ENCODE measurements at places on chromosomes 11 and 22. TPM values are rescaled to one million over a fixed set of nuclear protein-coding genes. Genes with fewer than 3 reads are reported as not detected.

- H3K27ac ChIP-seq = no peak overlapping the region
- no peaks in the 10 kb centered on the region for H3K4me1 ChIP-seq
- DNase-seq = no peak
- H3K36me3 ChIP-seq = peaks cover 23% of the 10 kb centered on the region
- H3K4me3 ChIP-seq = no peak overlapping the region
Observed at GRCh38 chr22:50141462-50141861, 29.1 kb upstream of the PANX2 start.

DNA sequence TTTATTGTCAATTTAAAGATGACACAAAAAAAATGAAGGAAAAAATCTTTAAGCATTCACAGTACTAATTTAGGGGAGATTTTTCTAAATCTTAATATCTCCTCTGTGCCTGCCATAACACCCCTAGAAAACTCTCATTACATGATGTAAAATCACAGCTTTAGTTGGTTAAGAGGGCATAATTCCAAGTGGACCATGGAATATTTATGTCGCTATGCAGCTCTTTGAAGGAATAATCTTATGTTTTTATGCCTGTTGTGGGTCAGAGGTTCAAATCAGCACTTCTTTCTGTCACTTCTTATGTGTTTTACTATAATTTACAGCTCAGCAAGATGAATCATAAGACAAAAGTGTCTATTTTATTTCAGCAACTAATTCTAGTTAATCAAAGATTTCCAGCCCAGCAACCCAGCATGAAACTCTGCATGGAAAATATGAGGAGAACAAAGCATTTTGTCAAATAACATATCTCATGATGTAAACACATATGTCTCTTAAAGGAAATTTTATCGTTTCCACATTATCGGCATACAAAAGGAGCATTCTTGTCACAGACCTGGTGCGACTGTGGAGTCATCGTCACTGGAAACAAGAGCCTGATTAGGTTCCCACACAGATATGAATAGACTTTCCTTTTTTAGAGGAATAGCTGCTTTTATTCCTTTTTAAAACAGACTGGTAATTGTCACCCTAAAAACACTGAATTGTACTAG, 274.8 kb downstream of the SOX6 start:
- H3K4me1 ChIP-seq = no peaks in the 10 kb centered on the region
- no peak overlapping the region for H3K27ac ChIP-seq
- H3K4me3 ChIP-seq = no peak overlapping the region
- H3K36me3 ChIP-seq = no peaks in the 10 kb centered on the region
- DNase-seq = no peak

The MAPK12 gene
- polyA plus RNA-seq = 90.2 TPM

GRCh38 chr11:72069787-72070251, 10.5 kb downstream of the NUMA1 start:
- H3K27ac ChIP-seq = peak overlapping the region; percentile 50
- H3K4me1 ChIP-seq = peaks cover 64% of the 10 kb centered on the region
- H3K27me3 ChIP-seq = no peaks in the 10 kb centered on the region
- no peaks in the 10 kb centered on the region for H3K36me3 ChIP-seq

DNA sequence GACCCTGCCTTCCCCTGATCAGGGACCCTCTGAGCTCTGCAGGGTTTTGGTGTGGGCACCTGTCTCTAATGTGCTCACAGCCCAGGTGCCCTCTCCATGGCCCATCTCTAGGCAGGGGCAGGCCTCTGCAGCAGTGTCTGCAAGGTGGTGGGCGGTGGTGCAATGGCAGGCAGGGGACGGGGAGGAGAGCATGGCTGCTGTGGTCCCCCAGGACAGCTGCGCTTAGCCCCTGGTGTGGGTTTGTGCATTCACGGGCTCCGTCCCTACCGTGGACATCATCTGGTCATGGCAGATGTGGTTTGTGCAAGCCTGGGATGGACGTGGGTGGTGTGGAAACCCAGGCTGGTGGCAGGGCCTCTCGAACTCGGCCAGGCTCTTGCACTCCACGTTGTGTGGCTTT, 443.1 kb downstream of the TBC1D22A start:
- no peaks in the 10 kb centered on the region for H3K27me3 ChIP-seq
- DNase-seq = no peak
- H3K27ac ChIP-seq = no peak overlapping the region
- no peaks in the 10 kb centered on the region for H3K36me3 ChIP-seq

The MIAT gene
- 0.03 TPM for polyA plus RNA-seq
